NCI-H1105 (cell line): ENCODE measurements at places on chromosomes 2 and 18.
A peak's percentile ranks its signal among the peaks of the same experiment; 100 is the strongest.

DNA sequence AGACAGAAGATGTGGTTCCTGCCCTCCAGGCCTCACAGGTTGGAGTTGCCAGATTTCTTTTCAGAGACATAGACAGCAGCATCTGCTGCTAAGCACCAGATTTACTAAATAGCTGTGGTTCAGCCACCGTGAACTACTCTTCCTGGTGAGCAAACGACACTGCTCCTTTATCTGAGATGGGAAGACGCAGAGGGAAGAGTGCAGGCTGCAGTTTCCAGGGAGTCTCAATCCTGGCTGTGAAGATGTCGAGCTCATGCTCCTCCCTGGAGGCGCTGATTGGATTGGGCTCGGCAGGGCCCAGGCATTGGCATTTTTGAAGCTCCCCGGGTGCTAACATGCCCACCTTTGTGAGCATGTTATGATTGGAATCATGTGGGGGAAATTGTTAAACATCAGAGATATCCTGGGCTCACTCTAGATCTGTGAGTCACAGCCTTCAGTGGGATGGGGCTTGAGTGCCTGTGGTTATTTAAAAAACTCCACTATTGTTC lies 314.8 kb downstream of the TSN start:
- no peak for DNase-seq

DNA sequence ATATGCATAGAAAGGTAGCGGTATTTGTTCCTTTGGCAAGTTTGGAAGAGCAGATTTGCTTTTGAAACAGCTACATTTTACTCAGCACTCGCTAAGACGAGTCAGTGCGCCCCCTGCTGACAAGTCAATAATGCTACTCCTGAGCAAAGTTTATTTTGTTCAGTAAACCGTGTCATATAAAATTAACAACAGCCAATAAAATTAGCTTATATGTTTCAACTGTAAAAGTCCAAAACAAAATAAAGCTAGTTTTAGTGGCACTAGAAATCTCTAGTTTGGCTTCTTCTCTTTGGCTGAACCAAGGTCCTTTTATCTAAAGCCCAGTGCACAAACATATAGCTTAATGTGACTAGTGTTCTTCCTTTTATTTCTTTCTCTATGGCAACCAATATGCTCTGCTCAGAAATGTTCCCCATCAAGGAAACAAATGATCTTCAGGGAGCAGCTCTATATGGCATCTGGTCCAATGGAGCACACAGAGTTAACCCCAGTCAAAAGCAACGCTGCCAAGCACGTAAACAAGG lies 4.2 kb upstream of the POU3F3 start:
- peak; percentile 65 for DNase-seq

DNA sequence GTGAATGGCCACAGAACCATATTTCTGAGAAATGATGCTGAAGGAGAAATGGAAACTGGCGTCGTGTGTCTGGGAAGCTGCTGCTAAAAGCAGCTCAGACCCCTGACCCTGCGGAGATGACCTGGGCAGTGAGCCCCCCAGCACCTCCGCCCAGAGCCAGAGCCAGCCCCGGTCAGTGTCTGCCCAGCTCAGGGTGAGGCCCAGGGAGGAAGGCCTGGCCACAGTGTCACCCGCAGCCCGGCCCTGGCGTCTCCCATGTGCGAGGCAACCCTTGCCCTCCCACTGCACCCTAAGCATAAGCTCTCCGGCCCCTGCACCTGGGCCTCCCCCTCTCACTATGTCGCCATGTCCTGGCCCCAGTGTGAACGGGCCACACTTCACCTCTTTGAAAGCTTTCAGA lies 502.8 kb downstream of the EIPR1 start:
- no peak for DNase-seq

- DNase-seq, result no peak
Observed at GRCh38 chr2:102141970-102142828, at the start of gene IL1R1. TSS of gene IL1R1 (plus strand) at chr2:102142746. CDS start at chr2:102157725, 14,979 bp downstream.

- no peak for DNase-seq
Observed at GRCh38 chr2:59912042-59912441, 641.4 kb downstream of the BCL11A start.

GRCh38 chr18:22377769-22378168 lies 39.9 kb downstream of the CTAGE1 start:
- no peak for DNase-seq

DNA sequence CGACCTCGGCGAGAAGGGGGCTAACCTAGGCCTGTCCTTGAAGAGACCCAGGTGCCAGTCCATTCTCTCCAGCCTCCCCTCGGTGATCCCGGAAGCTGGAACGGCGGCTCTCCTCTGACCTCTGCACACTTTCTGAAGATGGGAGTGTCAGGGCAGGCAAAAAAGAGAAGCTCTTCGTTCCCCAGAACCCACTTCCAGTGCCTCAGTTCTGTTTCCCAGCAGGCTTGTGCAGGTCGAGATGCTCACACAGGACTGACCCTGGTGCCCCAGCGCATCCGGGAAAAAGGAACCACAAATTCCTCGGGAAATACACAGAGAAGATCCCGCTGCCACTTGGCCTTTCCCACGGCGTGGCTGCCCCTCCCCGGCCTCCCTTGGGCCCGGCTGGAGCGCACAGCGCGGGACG lies 681 bp upstream of the PTPN18 start:
- no peak for DNase-seq

- DNase-seq, result no peak
Observed at GRCh38 chr2:31962757-31963361, 47.9 kb downstream of the MEMO1 start.

DNA sequence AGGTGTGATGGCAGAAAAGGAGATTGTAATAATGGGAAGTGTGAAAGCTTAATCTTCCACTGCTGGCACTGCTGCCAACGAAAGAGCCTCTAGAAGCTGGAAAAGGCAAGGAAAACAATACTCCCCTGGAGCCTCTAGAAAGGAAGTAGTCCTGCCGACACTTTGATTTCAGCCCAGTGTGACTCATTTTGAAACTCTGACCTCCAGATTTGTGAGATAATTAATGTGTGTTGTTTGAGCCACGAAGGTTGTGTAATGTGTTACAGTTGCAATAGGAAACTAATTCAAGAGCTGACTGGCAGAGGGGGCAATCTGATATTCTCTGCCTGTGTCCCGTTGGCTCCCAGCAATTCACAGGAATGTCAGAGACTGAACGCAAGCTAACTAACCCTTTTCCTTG lies 219.2 kb upstream of the UBE2E3 start:
- no peak for DNase-seq

GRCh38 chr2:231576465-231576864 lies 16.2 kb upstream of the TEX44 start:
- DNase-seq, result no peak

DNA sequence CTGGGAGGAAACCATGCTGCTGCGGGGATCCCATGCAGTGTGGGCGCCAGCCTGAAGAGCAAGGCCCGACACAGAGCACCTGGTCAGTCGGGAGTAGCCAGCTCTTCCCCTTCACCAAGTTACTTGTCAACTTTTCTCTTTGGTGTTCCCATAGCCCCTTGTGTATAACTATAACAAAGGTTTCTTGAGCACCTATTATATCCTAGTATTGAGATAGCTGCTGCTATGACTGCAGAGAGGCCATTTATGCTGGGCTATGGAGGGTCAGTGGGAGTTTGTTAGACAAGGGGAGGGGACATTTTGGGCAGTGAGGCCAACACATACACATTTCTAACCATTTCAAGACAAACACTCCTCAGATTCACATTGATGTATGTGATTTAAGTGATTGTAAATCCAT lies 10.8 kb downstream of the HK2 start:
- no peak for DNase-seq

- no peak for DNase-seq
Observed at GRCh38 chr2:182921234-182921633, 54.8 kb upstream of the FRZB start.

DNA sequence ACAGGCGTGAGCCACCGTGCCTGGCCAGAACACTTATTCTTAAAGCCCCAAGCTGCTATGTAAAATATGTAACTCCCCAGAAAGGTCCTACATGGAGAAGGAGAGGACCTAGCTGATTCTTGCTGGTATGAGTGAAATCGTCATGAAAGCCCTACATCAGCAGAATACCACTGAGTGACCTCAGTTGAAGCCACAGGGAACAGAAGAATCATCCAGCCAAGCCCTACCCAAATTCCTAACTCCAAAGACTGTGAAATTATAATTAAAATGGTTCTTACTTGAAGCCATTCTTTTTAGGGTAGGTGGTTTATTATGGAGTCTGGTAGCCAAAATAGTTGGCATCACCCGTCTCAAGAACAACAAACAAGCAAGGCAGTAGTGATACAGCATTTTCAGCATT lies 4.5 kb upstream of the DTNB start:
- no peak for DNase-seq

DNA sequence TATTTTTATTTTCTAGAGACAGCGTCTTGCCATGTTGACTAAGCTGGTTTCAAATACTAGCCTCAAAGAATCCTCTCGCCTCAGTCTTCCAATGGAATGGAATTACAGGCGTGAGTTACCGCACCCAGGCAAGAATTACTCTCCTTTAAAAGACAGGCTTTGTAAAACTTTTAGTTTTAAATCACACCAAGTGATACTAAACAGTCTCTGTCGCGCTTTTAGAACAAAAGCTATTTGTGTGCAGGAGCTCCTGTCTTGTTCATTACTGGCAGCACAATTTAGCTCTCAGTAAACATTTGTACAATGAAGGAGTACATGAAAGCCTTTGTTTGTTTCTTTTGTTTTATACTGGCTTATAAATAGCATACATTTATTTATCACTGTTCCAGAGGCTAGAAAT lies 1719.2 kb upstream of the PIK3C3 start:
- no peak for DNase-seq

DNA sequence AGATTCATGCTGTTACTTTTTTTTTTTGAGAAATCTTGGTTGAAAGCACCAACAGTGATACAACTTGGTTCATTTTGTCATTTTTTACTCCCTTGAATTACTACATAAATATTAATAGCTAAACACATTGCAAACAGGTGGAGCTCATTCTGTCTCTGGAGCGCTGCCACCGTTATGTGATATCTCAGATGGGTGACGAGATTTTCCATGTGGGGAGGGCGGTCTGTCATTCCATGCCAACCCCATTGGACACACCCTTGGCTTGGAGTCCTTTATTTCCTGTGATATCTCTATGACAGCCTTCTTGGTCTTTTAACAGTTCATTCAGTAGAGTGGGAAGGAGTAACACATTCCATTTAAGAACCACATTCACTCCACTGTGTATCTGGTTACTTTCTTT lies 794.8 kb downstream of the SATB2 start:
- no peak for DNase-seq

- no peak for DNase-seq
Observed at GRCh38 chr2:19156646-19157045, 201.8 kb downstream of the OSR1 start.

DNA sequence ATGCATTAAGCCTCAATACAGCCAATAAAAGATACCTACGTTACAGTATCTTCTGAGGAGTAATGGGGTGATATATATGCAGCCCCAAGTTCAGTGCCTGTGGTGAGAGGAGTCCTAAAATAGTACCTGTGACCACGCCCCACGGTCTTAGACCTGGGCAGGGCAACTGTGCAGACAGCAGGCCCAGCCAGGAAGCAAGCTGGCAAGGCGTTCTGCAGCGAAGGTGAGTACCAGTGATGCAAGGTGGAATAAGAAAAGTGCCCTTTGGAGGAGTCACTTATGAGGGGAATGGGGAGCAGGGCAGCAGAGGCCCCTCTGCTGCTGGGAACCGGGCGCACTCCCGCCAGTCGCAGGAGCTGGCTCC lies 12.7 kb upstream of the MAP3K2 start:
- DNase-seq, result no peak

GRCh38 chr2:202941771-202942170 lies 29.7 kb downstream of the CARF start:
- no peak for DNase-seq

GRCh38 chr18:46324087-46324955 lies 220.1 kb downstream of the HAUS1 start:
- no peak for DNase-seq

DNA sequence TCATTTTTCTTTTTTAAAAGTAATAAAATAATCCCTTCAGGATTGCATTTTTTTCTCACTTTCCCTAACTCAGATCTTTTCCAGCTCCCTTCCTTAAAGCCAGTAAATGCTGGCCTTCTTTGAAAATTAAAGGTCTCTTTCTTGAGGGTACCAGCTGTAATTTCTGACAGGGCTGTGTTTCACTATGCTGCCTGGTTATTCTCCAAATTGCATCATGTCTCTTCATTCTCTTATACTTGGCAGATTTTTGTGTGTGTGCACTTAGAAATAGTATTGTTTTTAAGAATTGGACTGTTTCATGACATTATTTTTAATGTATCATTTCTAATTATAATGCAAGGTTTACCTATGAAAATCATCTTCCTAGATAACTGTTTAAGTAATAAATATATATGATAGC lies 72.0 kb upstream of the EPB41L5 start:
- DNase-seq, result no peak

DNA sequence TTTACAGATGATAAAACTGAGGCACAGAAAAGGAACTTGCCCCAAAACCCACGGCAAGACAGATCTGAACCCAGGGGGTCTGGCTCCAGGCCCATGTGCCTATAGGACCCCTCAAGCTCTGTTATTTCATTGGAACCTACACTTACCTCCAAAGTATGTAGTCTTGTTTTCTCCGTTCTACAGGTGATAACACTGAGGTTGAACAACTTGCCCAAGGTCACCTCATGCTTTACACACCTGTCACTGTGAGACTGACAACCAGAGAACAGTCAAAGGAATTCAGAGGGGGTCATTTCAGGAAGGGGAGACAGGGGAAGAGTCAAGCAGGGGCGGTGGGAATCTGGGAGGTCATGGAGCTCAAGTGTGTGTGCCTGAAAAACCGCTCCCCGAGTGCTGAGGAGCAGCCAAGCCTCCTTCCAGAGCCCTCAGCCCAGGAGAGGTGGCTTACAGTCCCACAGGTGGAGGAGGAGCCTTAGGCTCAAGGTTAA lies 47.7 kb downstream of the SERTAD2 start:
- DNase-seq, result no peak

- DNase-seq, result peak; percentile 17
Observed at GRCh38 chr18:47244086-47244485, 7.4 kb downstream of the SKOR2 start.

- DNase-seq, result no peak
Observed at GRCh38 chr2:134774786-134775641, 56.2 kb upstream of the TMEM163 start.

GRCh38 chr18:38633333-38633732 lies 1067.7 kb upstream of the CELF4 start:
- DNase-seq, result no peak

GRCh38 chr18:78561757-78562510 lies 417.7 kb upstream of the SALL3 start:
- no peak for DNase-seq

DNA sequence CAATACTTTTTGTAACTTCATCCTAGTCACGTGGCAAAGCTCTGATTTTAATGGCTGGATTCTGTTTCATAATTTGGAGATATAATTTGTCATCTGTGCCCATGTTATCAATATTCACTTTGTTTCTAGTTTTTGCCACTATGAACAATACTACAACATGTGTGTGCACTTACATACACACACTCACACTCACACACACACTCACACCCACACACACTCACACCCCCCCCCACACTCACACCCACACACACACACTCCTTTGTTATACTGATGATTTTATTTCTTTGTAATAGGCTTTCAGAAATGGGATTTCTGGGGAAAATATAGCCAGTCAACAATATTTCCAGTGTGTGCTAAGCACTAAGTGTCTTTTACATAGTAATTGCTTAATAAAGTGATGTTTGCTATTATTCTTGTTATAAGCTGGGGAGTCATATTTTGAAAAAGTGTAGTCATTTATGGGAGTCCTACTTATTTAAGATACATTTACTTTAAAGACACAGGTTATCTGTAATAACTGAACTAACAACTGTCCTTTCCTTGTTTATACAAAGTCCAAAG lies 22.8 kb upstream of the ROCK2 start:
- no peak for DNase-seq
